ENCODE measurements at places on chromosomes 3 and 15. TPM values are rescaled to one million over a fixed set of nuclear protein-coding genes. Genes with fewer than 3 reads are reported as not detected.

DNA sequence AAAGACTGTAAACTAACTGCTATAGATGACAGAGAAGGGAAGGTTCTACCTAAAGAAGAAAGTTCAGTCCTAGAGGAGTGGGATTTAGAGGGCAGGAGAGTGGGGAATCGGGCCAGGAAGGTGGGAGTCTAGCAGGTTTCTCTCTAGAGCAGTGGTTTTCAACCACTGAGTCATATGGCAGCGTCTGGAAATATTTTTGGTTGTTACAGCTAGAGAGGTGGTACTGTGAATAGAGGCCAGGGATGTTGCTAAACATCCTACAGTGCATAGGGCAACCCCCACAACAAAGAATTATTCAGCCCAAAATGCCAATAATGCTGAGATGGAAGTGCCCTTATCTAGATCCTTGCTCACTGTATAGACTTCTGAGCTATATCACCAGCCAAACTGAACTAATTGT, 28.7 kb downstream of the ATP1B3 start:
- no peak for DNase-seq
- peaks cover 31% of the 10 kb centered on the region for H3K36me3 ChIP-seq
- H3K4me1 ChIP-seq, result peaks cover 16% of the 10 kb centered on the region
- H3K27ac ChIP-seq, result peak overlapping the region; percentile 23
- H3K27me3 ChIP-seq, result no peaks in the 10 kb centered on the region

HOMER2 gene
- total RNA-seq, result 12.5 TPM

RLBP1 gene
- total RNA-seq, result not detected

- H3K4me3 ChIP-seq, result no peak overlapping the region
- no peaks in the 10 kb centered on the region for H3K36me3 ChIP-seq
- H3K27ac ChIP-seq, result no peak overlapping the region
- peaks cover 3% of the 10 kb centered on the region for H3K27me3 ChIP-seq
- DNase-seq, result no peak
- peaks cover 5% of the 10 kb centered on the region for H3K4me1 ChIP-seq
These were observed 376.0 kb upstream of the PDZRN3 start for GRCh38 chr3:74000725-74001124.

- H3K27ac ChIP-seq, result no peak overlapping the region
- H3K27me3 ChIP-seq, result no peaks in the 10 kb centered on the region
- DNase-seq, result no peak
- H3K36me3 ChIP-seq, result no peaks in the 10 kb centered on the region
- H3K4me1 ChIP-seq, result peaks cover 5% of the 10 kb centered on the region
These were observed 90.8 kb downstream of the LRIG1 start for GRCh38 chr3:66409771-66410754.

GRCh38 chr3:181915551-181915950, 203.8 kb downstream of the SOX2 start:
- H3K27me3 ChIP-seq, result peaks cover 11% of the 10 kb centered on the region
- no peak for DNase-seq
- H3K4me3 ChIP-seq, result no peak overlapping the region
- no peak overlapping the region for H3K27ac ChIP-seq
- peaks cover 12% of the 10 kb centered on the region for H3K4me1 ChIP-seq

DNA sequence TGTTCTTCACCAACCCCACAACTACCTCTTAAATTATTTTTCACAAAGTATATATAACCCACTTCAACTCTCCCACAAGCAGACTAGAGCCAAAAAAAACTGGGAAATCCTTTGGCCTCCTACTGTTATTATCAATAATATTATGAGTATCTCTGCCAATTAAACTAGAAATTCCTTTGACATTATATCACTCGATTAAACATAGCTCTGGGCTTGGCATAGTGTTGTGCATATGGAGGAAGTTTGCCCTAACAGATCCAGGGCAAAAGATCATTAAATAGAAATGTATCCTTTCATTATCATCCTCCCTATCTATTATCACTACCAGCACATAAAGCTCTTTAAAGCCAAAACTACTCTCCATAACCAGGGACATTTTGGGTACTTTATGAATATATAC, 74.9 kb downstream of the OSBPL10 start:
- no peaks in the 10 kb centered on the region for H3K27me3 ChIP-seq
- peaks cover 2% of the 10 kb centered on the region for H3K4me1 ChIP-seq
- no peak for DNase-seq
- H3K4me3 ChIP-seq, result no peak overlapping the region
- no peak overlapping the region for H3K27ac ChIP-seq

SLC22A13 gene
- total RNA-seq, result 0.85 TPM

DNA sequence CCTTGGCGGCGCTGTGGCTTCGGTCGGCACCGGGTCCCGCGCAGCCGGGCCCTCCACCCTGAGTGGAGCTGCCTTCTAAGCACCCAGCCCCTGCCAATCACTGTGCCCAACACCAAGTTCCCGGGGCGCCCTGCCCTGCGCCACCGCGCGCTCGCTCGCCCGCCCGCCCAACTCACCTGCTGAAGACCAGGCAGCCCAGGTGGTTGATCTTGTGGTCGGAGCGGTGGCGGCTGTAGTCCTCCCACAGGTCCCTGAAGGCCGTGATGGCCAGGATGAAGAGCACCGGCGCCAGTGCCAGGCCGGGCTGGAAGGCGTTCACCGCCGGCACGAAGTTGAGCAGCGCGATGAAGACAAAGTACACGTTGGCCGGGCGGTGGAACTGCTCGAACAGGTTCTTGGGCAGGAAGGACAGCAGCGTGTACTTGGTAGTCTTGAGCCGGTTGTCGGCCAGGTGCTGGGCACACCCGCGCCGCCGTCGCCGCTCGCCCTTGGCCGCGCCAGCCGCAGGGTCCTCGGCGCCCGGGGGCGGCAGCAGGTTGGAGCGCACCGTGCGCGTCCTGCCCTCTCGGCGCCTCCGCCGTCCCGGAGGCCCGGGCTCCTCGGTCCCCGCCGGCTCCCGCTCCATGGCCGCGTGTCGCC, 536 bp downstream of the ATP10A start:
- H3K4me1 ChIP-seq, result peaks cover 5% of the 10 kb centered on the region
- H3K27me3 ChIP-seq, result peaks cover 91% of the 10 kb centered on the region
- no peak overlapping the region for H3K27ac ChIP-seq
- DNase-seq, result peak; percentile 49
- H3K4me3 ChIP-seq, result peak overlapping the region; percentile 62

TM4SF1 gene
- total RNA-seq, result 43.5 TPM

DNA sequence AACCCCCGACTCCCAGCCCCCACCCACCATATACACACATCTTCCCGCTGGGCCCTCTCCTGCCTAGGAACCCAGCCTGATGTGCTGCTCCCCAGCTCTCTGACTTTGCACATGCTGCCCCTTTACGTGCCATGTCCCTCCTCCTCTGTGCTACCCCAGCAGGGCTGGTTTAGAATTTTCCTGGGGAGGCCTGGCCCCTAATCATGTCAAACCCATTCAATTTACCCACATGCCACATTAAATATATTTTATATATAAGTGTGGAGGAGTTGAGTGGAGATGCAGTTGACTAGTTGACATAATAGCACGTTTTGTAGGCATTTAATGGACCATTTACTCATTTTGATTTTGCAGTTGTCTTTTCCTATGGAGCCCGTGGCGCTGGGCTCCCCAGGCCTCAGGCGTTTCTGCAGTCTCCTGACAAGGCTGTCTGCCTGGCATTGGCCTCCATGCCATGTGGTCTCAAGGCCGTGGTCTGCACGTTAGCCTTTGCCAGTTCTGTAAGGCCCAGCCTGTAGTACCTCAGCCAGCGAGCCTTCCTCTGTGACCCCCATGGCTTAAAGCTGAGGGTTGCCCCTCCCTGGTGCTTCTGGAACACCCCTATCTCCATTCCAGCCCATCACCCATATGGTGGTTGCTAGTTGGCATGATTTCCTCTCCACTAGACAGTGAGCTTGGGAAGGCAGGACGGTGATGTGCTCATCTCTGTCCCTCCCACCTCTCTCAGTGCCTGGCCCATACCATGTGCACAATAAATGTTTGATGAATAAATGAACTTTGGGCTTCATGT, 155.8 kb downstream of the TLE3 start:
- no peak overlapping the region for H3K4me3 ChIP-seq
- peaks cover 18% of the 10 kb centered on the region for H3K27me3 ChIP-seq
- H3K27ac ChIP-seq, result no peak overlapping the region

DNA sequence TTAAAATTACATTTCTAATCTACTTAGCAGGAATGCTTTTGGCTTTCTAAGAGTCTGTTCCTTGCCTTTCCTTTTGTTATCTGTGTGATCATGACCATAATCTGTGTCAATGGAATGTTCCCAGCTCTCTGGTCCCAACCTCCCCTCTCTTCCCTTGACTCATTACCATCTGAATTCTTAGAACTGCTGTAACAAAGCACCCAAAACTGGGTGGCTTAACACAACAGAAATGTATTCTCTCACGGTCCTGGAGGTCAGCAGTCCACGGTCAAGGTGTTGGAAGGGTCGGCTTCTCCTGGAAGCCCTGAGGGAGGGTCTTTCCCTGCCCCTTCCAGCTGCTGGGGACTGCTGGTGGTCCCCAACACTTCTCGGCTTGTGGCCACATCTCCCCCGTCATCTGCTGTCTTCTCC, 81.1 kb downstream of the LRRK1 start:
- no peaks in the 10 kb centered on the region for H3K36me3 ChIP-seq
- DNase-seq, result no peak
- H3K27ac ChIP-seq, result no peak overlapping the region
- H3K27me3 ChIP-seq, result peaks cover 56% of the 10 kb centered on the region

GRCh38 chr15:52103217-52104207, 9.1 kb downstream of the BCL2L10 start:
- H3K4me3 ChIP-seq, result no peak overlapping the region
- DNase-seq, result no peak
- H3K27me3 ChIP-seq, result no peaks in the 10 kb centered on the region
- H3K4me1 ChIP-seq, result peaks cover 6% of the 10 kb centered on the region

GRCh38 chr3:18416332-18416731, 8.8 kb downstream of the SATB1 start:
- peaks cover 43% of the 10 kb centered on the region for H3K36me3 ChIP-seq
- no peak overlapping the region for H3K4me3 ChIP-seq
- H3K4me1 ChIP-seq, result peaks cover 48% of the 10 kb centered on the region
- DNase-seq, result no peak
- no peaks in the 10 kb centered on the region for H3K27me3 ChIP-seq

IL5RA gene
- not detected for total RNA-seq

GRCh38 chr3:100041328-100041749, 73.0 kb downstream of the FILIP1L start:
- no peak for DNase-seq
- peaks cover 47% of the 10 kb centered on the region for H3K4me1 ChIP-seq
- H3K4me3 ChIP-seq, result no peak overlapping the region
- H3K27me3 ChIP-seq, result no peaks in the 10 kb centered on the region

DNA sequence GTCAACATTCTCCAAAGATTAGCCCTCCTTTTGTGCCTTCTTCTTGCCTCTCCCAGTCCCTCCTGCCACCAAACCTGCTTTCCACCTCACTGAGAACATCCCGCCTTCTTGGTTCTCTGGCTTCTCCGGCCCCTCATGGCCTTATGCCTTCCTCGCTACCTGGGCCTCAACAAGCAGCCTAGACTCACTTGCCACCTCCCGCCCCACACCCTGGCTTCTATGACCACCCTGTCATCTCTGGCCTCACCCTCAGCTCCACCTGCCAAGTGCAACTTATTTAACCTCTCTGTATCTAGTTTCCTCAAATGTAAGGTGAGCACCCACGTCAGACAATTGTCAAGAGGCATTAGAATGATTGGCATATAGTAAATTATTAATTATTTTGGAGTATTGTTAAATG, 68.8 kb upstream of the MEX3B start:
- no peak overlapping the region for H3K4me3 ChIP-seq
- peaks cover 5% of the 10 kb centered on the region for H3K4me1 ChIP-seq
- H3K27me3 ChIP-seq, result no peaks in the 10 kb centered on the region
- peaks cover 8% of the 10 kb centered on the region for H3K36me3 ChIP-seq
- H3K27ac ChIP-seq, result no peak overlapping the region
- DNase-seq, result no peak

GRCh38 chr15:89338036-89338435, 3.4 kb upstream of the POLG start:
- H3K27me3 ChIP-seq, result peaks cover 46% of the 10 kb centered on the region
- no peak for DNase-seq
- H3K4me1 ChIP-seq, result peaks cover 12% of the 10 kb centered on the region

DNA sequence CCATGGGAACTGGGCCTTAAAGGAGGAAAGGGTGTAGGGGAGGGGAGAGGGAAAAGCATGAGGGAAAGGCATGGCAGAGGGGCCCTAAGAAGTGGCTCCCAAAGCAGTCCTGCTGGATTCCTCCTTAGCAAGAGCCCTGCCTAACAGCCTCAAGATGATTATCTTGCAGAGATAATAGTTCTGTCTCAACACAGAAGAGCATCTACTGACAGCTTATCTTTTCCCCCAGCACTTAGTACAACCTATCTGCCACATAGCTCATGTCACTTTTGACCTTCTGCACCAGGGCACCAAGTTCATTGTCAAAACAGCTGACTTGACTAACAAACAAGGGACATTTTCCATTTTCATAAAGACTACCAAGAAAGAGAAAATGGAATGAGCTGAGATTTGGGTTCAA, 86.3 kb downstream of the ANP32A start:
- H3K27me3 ChIP-seq, result no peaks in the 10 kb centered on the region
- H3K36me3 ChIP-seq, result no peaks in the 10 kb centered on the region
- H3K4me1 ChIP-seq, result peaks cover 28% of the 10 kb centered on the region
- no peak overlapping the region for H3K4me3 ChIP-seq
- DNase-seq, result no peak

MESP2 gene
- not detected for total RNA-seq

DNA sequence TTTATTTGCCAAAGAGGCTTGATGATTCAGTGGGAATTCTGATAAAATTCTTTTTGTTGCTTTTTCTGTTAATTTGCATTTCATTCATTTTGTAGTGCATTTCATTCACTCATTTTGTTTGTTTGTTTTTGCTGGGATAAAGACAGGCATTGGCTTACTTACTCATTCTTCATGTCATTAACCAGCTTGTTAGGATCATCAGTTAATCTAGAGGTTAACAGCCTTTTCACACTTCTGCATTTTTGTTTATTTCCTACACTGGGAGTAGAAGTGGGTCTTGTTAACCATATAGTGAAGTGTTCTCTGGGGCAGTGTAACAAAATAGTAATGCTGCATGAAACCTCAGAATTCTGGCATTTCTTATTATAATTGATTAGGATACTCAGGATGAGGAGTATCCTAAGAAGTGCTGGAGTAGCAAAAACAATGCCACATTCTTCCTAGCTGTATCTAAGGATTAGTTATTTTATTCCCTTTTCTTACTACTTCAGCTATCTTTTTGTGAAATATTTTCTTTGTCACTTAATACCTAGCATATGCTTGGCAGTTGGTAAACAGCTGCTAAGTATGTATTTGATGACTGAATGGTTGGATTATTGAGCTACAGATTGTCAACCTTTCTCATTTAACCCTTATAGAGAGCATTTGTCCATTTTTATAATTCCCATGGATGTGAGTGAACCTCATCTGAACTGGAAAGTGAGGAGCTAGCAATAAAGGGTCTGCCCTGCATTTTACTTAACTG, 135.7 kb upstream of the LRRFIP2 start:
- peaks cover 15% of the 10 kb centered on the region for H3K4me1 ChIP-seq
- H3K27ac ChIP-seq, result no peak overlapping the region
- peaks cover 5% of the 10 kb centered on the region for H3K36me3 ChIP-seq
- no peak for DNase-seq

GRCh38 chr3:15439476-15439875, 12.1 kb downstream of the EAF1 start:
- H3K36me3 ChIP-seq, result peaks cover 41% of the 10 kb centered on the region
- no peak overlapping the region for H3K4me3 ChIP-seq
- no peaks in the 10 kb centered on the region for H3K27me3 ChIP-seq
- DNase-seq, result no peak
- H3K4me1 ChIP-seq, result no peaks in the 10 kb centered on the region
- no peak overlapping the region for H3K27ac ChIP-seq
